ENCODE measurements at places on chromosomes 3 and 15.

DNA sequence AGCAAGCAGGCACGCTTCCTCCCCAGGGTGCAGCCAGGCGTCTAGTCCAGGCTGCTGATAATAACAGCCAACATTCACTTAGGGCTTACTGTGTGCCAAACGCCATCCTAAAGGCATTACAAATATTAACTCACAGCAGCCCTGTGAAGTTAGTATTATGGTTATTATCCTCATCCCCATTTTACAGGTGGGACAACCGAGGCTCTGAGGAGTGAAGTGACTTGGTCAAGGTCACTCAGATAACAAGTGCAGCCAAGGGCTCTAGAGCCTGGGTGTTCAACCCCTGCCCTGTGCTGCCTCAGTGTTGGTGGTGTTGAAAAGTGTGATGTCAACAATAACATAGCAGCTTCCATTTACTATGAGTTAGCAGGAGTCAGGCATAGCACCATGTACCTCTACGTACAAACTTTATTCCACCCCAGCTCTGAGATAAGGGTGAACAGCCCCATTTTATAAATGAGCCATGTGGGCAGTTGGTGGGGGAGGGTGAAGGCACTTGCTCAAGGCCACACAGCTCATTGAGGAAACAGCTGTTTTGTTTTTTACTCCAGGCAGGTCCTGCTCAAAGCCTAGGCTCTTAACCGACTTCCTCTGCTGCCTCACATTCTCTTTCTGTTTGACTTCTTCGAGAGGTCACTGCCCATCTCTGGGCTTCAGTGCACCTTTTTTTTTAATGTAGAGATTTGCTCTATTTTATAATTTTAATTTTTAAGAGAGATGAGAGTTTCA lies 24.0 kb upstream of the TRH start:
- DNase-seq: no peak

GRCh38 chr3:51637941-51638471 lies 33.0 kb upstream of the TEX264 start:
- no peak for DNase-seq

DNA sequence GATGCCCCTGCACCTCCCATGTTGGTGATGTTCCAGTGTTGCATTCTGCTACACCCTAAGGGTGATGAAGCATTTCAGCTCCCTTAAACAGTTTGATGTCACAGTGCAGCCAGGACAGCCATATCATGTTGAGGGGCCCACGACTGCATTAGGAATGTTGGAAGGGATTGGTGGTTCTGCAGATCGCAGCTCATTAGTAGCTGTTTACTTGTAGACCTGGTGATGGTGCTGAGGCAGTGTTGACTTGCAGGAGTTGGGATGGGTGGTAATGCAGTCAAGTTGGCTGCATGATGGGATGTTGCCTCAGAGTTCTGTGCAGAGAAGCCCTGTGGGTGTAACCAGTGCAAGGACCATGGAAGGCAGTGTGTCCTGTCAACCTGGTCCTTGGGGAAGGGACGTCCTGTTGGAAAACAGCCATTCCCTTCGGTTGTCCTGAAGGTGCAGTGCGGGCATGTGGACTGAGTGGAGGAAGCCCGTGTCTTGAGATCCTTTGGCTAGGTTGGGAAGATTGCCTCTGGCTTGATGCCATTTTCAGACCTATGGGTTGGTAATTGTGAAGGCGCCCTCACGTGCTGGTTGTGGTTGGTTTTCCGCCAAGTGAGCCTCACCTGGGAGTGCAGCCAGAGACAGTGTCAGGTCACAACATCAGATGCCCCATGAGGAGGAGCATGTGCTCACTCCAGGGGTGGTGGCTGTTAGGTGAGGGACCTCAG lies 100.7 kb downstream of the SNRPN start:
- no peak for DNase-seq

GRCh38 chr3:121918779-121919483 lies 24.7 kb downstream of the SLC15A2 start:
- no peak for DNase-seq

DNA sequence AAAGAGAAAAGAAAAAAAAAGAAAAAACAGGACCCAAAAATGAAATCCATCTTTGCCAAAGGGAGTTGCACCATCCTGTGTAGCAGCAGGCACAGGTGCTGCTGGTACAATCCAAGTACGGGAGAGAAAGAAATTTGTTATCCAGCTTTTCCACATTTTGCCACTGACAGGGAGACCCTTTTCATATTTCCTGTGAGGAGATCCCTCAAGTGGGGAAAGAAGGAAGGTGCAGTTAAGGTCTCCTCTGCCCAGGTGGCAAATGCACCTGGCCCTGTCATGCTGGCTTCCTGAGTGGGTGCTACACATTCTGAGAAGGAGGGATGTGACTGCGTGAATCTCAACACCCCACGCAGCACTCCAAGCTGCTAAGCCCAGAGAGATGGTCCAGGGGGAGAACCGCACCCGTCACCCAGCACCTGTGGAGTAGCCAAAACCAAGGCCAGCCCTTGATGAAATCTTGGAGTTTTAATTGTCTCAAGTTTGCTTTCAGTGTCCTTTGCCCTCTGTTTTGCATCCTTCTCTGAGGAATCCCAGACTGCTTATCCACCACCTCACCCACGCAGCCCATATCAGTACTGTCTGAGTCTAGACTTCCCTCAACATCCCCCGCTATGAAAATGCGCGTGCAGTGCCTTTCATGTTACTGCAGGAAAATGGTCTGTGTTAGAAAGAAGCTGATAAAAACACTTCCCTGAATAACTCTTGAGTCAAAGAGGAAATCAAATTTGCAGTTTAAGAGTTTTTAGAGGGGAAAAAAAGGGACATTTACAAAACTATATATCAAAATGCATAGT lies 141.9 kb upstream of the THBS1 start:
- no peak for DNase-seq

DNA sequence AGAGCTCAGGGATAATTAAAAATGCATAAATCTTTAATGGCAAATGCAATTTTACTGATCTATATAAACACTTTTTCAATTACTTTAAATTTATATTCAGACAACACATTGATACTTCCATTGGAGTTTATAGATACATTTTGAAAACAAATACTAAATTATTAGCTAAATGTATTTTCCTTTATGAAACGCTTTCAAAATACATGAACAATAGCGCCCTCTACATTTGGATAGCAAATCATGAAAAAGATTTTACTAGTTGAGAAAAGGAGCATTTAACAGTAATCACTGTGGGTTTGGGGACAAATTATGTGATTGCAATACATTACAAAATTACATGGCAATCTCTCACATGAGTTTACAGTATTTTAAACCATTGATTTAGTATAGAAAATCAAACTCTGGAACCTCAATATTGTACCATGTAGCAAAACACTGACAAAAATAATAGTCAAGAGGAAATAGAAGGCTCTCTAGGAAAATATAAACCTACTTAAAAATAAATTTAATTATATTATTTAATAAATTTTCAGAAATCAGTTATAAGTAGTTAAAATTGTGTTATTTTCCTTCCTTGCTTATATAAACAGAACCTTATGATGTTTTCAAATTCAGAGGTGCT lies 207.9 kb downstream of the ZIC1 start:
- DNase-seq: no peak

- DNase-seq: no peak
These were observed 26.3 kb downstream of the LINGO1 start for GRCh38 chr15:77606142-77607034.

DNA sequence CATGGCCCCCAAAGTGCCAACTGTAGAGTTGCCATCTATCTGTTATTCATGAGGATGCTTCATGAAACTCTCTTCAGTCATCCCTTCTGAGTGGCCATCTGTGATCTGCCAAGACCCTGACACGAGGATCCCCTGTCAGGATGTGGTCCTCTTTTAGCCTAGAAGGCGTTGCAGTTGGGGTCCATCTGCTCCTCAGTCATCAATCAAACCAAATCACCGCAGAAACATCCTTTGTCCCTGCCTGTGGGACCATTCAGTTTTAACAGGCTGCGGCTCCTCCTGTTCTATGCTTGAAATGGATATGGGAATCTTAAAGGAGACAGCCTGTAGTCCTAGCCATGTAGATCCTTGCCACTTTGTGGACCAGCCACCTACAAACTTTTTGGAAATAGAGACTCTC lies 5.9 kb upstream of the RPS27L start:
- no peak for DNase-seq

- no peak for DNase-seq
These were observed 40.8 kb upstream of the KLF13 start for GRCh38 chr15:31285772-31286261.

- no peak for DNase-seq
These were observed 132.3 kb downstream of the NTRK3 start for GRCh38 chr15:88124199-88124598.

DNA sequence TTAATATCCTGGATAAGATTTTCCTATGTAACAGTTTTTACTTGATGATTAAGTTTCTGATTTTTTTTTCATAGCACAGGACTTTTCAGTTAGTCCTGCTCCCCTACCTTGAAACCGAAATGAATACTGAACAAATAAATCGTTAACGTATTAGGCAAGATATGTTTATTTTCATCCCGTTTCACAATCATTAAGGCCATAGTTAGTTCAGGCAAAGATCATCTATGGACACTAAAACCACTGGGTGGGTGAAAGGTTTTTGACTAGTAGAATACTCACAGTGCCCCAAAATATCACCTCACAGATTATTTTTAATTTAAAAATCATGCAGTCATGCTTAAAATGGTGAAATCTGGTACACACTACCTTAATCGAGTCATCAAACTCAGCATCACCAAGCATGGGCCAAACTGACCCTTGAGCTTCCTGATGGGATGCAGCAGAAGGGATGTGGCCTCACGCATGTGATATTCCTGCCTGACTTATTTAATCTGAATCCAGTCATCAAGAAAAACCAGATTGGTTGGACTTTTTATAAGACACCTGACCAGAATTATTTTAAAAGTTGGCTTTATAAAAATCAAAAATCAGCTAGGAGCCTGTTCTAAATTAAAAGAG lies 365.0 kb downstream of the LPP start:
- DNase-seq: no peak

DNA sequence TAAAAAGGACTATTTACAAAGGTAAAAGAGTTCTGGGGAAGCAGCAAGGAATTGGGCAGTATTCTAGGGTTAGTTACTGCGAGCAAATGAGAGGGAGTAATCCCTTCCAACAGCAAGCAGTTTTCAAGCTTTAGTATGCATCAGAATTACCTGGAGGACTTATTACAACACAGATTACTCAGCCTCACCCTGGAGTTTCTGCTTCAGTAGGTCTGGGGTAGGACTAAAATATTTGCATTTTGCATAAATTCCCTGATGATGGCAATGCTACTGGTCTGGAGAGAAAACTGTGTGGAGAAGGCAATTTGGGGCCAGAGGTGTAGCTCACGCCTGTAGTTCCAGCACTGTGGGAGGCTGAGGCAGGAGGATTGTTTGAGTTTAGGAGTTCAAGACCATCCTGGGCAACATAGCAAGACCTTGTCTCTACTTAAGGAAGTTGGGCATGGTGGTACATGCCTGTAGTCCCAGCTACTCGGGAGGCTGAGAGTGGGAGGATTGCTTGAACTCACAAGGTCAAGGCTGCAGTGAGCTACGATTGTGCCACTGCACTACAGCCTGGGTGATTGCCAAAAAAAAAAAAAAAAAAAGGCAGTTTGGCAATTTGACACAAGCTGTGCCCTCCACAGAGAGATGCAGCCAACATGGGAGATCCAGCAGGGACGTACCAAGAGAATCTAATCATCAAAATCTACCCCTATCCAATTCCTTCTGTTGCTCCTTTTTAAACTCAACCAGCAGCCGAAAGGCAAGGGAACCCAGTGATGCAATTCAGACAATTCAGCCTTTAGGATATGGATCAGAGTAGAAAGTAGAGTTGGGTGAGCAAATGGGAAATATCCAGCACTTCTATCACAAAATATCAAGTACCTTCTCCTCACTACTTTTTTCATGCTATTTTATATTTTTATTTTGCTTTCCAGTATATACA lies 27.1 kb upstream of the AP4E1 start:
- DNase-seq: no peak

DNA sequence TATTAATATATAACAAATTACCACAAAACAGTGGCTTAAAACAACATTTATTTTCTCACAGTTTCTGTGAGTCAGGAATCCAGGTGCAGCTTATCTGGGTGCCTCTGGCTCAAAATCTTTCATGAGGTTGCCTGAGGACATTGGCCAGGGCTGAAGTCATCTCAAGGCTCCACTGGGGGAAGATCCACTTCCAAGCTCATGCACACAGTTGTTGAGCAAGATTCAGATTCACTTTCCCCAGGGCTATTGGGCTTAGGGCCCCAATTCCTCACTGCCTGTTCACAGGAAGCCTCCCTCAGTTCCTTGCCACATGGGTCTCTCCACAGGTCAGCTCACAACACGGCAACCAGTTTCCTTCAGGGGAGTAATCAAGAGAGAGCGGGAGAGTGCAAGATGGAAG lies 35.0 kb downstream of the RFTN1 start:
- DNase-seq: no peak

DNA sequence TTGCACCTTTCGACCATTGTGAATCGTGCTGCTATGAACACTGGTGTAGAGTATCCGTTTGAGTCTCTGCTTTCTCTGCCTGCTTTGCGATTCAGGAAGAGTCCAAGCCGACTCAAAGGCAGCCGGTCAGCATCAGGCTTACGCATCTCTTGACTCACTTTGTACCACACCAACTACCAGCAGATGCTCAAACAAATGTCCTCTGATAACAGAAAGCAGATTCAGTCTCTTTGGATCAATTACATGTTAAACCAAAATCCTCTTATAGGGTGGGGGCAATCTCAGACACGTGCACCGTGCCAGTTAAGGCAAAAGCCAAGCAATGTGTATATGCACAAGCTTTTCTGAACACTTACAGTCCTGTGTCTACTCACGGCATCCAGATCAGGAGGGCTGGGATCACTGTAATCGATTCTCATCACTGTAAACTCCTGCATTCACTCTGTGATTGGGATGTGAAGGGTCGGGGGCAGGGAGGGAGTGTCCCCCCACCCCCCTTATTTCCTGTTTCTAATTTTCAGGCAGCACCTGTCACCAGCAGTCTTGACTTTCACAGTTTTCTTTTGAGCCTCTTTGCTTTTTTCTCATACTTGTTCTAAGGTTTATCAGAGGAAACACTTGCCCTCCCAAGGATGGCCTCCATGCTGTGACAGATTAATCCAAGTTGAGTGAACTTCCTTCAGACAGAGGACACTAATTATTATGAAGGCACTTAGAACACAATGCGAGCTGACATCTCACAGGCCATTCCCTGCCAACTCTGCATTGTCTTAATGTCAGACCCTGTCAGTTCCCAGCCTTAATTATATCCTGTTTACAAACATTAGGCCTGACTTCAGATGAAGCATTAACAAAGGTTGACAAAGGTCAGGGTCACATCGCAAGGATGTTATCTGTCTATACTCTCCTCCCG lies 153.5 kb downstream of the MECOM start:
- DNase-seq: no peak
